ENCODE measurements at places on chromosomes 16 and 17.

DNA sequence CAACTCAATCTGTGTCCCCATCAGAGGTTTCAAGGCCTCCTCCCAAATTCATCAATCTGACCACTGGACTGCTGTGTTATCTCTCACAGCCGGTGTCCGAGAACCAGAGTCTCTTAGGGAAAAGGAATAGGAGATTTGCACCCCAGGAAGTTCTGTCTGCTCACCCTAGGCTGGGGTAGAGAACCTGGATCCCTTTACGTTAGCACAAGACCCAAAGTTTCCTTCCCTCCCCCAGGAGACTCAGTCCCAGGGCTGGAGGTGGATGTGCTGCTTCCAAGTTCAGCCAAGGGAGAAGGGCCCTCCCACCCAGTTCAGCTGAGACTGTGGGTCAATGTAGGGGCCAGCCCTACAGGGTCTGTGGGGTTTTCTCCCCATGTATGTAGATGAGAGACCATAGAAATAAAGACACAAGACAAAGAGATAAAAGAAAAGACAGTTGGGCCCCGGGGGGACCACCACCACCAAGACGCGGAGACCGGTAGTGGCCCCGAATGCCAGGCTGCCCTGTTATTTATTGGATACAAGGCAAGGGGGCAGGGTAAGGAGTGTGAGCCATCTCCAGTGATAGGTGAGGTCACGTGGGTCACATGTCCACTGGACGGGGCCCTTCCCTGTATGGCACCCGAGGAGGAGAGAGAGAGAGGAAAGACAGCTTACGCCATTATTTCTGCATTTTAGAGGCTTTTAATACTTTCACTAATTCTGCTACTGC, 22.7 kb upstream of the OR1F1 start:
- no peak for DNase-seq

DNA sequence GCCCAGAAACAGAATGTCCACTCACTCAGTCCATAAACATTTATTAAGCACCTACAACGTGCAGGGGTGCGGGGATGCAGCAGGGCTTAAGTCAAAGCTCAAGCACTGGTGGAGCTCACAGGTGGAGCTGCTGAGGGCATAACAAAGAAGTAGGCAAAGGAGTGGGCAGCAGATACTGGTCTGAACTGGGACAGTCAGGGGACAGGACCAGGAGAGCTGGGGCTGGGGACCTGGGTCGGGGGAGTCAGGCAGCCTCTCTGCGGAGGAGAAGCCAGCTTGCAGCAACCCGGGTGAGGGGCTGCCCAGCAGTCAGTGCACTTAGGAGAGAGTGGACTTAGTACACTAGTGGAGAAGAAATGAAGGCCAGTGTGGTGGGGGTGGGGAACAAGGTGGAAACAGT, 10.0 kb upstream of the TNFRSF13B start:
- DNase-seq = no peak

- no peak for DNase-seq
Observed at GRCh38 chr16:78048319-78048718, 26.0 kb downstream of the CLEC3A start.

GRCh38 chr16:56399047-56399446, 26.3 kb downstream of the AMFR start:
- no peak for DNase-seq

DNA sequence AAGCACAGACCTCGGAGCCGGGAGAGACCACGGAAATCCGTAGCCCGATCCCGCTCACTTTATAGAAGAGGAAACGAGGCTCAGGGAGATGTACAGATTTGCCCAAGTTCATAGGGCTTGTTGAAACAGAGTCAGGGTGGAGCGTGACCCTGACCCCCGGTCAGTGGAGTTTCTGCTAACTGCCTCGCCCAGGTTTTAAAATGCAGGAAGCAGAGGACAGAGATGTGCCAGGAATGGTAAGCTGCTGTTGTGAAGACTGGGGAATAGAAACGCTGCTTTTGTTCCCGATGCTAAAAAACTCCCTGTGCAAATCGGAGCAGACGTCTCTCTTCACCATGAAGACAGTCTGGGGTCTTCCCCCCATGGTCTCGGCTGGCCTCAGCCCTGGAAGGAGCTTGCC, 403.0 kb downstream of the SEC14L1 start:
- DNase-seq = no peak

DNA sequence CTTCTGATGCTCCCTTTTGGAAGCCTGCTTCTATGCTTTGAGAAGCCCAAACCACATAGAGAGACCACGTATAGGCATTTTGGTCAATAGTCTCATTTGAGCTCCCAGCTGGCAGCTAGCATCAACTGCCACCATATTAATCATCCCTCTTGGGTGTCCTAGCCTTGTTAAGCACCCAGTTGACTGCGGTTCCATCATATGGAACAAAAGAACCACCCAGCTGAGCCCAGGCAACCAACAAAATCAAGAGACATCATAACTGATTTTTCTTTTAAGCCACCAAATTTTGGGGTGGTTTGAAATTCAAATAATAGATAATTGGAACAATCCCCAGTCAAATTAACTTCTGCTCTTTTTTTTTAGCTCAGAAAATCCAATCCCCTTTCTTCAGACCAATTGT, 53.9 kb downstream of the HS3ST3B1 start:
- DNase-seq = no peak

GRCh38 chr17:52831536-52831935, 673.0 kb upstream of the CA10 start:
- DNase-seq = no peak

- no peak for DNase-seq
Observed at GRCh38 chr17:48816438-48816773, 623 bp downstream of the TTLL6 start.

DNA sequence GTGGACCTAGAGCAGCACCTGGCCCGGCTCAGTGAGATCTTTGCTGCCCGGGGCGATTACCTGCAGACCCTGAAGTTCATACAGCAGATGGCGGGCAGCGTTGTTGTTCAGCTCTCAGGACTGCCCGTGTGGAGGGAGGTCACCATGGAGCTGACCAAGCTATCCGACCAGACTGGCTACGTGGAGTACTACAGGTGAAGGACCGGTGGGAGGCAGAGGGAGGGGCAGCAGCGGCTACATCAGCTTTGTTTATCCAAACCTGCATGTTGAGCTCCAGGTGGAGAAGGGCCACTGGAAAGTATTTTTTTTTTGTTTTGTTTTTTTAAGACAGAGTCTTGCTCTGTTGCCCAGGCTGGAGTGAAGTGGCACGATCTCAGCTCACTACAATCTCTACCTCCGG, 23.9 kb downstream of the TTYH2 start:
- DNase-seq = no peak

- DNase-seq = no peak
Observed at GRCh38 chr16:522320-523096, 5.0 kb upstream of the CAPN15 start.

DNA sequence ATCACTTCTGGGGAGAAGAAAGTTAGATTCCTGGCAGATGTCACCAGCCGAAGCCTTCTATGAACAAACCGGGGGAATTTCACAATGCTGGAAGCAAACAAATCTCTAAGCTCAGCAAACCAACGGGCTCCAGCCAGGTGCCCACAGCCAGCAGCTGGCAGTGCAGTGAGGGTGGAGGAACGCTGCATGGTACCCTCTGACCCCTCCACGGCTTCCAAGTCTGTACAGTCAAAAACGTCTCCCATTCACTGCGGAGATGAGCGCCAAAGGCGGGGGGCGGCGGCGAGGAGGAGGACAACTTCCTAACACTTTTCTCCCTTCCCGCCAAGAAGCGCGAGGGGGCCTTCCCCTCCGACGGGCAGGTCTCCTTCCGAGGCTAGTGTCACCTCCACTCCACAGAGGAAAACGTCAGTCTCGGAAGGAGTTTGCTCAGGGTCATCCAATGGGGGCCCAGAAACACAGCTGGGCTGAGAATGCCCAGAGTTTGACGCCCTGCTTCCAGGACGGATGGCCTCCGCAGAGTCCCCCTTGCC, 924 bp downstream of the ZNF598 start:
- DNase-seq = no peak

DNA sequence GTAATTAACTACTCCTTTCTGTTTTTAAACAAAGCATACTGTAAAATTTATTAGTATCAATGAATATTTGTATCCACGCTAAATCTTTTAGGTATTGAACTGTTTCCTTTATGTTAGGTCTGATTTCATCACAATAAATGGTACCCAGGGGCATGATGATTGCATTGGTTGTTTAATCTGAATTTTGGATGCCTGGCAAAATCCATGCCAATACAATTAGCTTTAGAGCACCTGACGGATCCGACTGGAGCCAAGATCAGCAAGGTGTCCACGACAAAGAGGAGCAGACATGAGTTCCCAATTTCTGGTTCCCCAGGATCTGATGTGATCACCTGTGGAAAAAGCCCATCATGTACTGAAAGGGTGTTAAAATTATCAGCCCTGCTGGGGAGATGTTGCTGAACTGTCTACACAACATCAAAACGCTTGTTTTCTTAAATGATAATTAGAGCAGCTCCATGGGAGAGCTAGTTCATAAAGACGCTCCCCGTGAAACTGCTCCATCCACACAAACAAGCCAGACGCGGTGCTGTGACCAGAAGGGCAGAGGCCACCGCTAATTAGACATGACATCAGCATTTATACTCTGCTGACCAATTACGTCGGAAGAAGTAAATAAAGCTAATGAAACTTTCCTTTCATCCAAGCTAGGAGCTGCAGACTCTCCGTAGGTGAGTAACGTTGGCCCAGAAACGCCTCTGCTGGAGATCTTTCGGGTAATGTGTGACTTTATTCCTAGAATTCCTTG, 151.7 kb downstream of the CPPED1 start:
- DNase-seq = no peak

DNA sequence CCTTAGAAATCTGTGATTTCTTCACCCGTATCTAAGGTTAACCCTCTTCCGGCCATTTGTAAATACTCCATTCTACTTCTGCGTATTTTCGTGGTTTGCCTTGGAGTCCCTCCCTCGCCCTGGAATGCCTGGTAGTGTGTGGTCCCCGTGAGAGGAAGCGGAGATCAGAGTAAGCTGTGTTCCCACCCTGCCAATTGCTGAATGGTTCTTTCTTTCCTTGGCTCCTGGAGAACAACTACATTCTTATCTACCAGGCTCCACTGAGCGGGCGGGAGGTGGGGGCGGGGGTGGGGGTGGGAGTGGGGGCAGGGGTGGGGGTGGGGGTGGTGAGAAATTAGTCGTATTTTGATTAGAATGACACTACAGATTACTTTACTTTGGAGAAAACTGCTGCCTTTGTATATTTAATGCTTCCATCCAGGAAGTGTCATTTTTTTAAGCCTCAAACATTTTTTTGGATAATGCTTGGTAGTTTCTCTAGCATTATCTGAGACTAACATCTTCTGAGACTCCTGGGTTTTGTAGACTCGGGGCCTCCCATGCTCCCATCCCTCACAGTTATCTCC, 20.9 kb upstream of the FASN start:
- DNase-seq = no peak

GRCh38 chr17:28967221-28968135, 16.2 kb upstream of the PHF12 start:
- no peak for DNase-seq

DNA sequence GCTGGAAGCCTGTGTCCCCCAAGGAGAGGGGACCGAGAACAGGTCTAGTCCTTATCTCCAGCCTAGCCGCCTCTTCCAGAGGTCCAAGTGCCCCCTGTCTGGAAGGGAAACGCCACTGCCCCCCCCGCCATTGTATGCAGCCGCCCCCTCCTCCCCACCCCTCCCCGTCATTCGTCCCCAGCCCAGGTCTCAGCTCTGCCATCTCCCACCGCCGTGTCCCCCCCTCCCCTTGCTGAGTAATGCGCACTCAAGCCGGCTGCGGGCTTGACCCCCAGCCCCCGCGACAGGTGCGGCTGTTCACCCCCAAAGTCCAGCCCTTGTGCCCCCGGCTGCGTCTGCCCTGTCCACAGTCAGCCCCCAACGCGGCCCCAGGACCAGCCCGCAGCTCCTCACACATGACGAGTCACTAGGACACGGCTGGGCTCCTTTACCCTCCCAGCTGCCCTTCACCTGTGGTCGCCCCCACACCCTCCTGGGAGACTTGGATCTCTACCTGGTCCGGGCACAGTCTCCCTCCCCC, 622 bp downstream of the GPRC5B start:
- no peak for DNase-seq

GRCh38 chr17:43906951-43907424, 348 bp downstream of the MPP2 start:
- DNase-seq = no peak

DNA sequence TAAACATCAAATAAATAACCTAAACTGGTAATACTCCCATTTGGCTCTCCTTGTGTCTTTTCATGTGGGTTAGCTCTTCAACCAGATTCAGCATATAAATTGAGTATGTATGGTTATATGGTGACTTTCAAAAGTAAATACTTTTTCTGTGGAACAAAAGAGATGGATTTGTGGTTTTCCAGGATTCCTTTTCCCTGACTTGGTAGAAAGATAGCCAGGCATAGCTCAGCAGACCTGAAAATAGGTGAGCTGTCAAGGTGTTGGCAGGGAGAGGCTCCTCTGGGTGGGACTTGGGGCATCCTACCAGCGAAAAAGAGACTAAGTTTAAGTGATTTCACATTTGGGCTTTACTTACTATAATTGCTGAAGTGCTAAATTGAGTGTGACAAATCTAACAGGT, 80.3 kb downstream of the FTO start:
- DNase-seq = no peak

DNA sequence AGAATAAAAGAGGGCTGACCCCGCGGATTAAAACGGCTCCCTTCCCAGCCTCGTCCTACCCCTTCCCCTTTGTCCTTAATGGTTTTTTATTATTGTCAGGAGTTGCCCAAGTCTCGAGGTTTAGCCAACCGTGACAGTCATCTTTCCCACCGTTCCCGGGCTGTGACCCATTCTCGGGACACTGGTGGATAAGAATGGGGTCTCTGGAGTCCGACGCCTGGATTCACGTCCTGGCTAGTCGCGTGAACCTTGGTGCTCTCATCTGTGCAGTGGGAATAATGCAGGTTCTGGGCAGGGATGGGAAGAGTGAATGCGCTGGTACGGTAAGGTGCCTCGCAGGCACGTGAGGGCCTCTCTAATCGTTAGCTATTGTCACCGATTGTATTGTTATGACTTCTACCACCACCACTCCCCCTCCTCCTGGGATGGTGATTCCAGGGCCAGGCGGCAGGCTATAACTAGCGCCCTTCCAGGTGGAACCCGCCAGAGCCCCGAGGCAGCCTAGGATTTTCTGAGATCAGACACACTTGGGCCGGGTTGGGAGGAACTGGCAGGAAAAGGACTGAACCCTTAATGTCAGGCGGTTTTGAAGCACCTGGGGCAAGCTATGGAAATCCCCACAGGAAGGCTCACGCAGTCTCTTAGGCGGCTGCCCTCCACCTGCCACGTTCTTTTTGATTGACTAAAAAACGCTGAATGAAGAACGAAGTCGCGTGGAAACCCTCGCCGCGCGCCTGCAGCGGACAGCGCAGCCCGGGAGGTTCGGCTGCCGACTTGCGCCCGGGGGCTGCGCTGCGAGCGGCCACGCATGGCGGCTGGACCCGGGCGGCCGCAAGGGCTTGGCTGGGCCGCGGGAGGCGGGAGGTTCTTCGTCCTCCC, 2.7 kb downstream of the HS3ST3B1 start:
- DNase-seq = peak; percentile 13

Data from stimulated activated CD8-positive, alpha-beta memory T cell treated with anti-CD3 and anti-CD28 coated beads, Interleukin-12 subunit alpha, Interleukin-12 subunit beta, amount 100 ng/mL, for 1 hour (primary cell).